ENCODE measurements at places on chromosomes 2 and 18.

DNA sequence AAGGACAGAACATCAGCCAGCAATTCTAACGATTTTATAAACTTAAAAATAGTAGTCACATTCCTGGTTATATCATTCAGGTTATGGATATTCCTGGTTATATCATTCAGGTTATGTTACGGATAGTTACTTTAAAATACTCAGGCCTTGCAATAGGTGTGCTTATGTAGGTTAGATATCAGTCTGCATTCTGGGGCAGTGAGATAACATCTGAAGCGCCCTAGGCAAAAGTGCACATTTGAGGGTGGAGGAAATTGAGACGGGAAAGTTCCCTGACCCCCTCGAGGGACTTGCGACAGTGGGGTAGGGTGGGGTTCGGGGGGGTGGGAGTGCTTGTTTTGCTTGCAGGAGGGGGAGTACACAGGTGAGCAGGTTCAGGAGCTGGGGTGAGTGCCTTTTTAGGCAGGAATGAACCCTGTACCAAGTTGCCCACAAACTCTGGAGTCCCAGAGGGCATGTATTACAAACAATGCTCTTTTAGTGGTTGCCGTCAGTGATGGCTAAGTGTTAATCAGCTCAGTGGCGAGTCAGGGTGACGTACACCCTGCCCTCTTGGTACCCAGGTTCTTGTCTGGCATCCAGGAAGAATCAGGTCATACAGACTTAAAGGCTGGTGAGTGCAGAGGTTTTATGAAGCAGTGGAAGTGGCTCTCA is 31.8 kb downstream of the CREG2 start:
- DNase-seq = no peak

DNA sequence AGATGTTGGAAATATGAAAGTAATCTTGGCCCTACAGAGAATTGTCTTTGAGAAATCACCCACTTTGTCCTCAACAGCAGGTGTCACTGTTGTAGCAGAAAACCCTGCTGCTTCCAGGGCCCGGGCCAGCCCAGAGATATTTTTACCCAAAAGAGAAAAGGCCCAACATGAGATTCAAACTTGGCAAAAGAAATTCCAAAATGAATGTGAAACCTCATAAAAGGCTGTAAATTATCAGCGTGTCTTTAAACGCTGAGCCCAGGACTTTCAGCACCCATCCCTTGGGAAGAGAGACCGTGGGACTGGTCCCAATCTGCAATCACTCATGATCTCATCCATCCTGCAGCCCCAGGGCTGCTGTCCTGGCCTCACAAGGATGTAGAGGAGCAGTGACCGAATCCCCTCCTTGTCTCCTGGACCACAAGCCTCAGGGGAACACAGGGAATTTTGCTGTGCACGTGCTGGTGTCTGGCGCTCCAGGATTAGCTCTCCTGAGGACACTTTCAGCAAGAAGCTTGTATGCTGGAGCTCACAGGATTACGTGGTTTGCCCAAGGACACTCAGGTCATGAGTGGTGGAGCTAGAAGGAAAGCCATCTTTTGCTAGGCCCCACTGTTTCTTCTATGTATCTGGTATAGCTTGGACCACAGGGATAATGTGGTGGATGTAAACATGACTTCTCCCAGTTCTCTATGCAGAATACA is 202.1 kb downstream of the RNF144A start:
- DNase-seq = peak; percentile 21

DNA sequence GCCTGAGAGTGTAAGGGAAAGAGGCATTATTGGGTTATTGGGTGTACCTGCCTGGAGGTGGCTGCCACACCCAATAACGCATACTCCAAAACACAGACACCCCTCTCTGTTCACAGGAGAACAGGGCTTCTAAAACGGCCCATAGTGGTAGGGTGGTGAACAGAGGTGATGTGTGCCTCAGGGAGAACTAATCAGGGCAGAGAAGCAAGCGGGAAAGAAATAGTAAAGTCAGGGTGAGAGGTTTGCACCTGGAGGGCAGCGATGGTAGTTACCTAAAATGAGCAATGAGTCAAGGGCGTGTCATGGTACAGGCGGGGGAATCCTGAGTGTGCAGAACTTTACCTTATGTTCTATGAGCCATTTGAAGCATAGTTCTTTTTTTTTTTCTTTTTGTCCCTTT is 21.6 kb upstream of the VPS4B start:
- no peak for DNase-seq

DNA sequence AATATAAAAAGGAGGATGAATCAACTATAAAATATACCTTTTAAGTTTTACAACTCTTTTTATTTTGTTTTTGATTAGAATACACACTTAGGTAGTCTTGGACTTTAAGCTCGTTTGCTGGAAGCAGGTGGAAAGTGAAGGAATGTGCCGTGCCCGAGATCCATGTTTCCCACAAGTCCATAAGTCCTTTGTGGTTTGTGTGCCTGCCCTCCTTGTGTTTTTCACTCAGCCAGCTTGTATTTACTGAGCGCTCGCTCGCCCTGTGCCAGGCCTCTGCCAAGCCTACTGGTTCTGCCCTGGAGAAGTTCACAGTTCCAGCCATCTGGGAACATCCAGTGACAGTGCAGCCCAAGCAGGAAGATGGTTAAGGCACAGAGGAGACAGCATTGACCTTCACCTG is 142.6 kb downstream of the MGAT5 start:
- DNase-seq = no peak

GRCh38 chr2:225456619-225457260 is 57.2 kb downstream of the NYAP2 start:
- no peak for DNase-seq

- no peak for DNase-seq
Measured at GRCh38 chr2:105595536-105595935, 149.2 kb upstream of the NCK2 start.

GRCh38 chr2:30565851-30566358 is 118.9 kb downstream of the LCLAT1 start:
- DNase-seq = no peak

- DNase-seq = peak; percentile 92
Measured at GRCh38 chr2:143881246-143881645, 638.7 kb downstream of the ZEB2 start.

DNA sequence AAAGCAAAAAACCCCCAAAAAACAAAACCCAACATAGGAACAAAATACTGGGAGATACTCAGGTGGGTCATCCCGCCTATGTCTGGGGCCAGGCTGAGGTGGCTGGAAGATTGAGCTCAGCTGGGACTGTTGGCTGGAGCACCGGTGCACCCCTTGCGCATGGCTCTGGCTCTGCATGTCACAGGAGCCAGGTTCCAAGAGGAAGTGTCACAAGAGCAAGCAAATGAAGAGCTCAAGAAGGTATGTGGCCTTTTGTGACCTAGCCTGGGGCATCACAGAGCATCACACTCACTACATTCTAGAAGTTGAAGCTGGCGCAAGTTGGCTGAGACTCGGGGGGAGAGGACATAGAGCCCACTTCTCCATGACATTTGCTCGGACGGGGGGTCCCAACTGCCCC is 40.6 kb downstream of the PDCL3 start:
- no peak for DNase-seq

- no peak for DNase-seq
Measured at GRCh38 chr2:9282128-9283112, 75.8 kb downstream of the ASAP2 start.

DNA sequence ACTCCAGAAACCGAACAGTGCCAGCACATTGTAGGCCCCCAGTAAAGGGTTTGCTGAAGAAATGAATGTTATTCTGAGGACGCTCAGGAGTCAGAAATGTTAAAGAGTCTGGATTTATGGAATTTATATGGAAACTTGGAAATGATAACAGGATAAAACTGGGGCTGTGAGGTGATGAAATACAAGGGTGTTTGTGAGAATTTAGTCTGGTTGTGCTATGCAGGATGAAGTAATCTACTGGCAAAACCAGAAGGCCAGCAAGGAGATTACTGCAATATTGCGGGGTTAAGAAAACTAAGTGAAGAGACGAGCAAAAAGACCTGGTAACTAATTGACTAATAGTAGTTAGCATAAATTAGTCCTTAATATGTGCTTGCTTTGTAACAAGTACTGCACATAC is 467.8 kb downstream of the ZEB2 start:
- DNase-seq = no peak

- DNase-seq = no peak
Measured at GRCh38 chr2:28359222-28360057, 33.2 kb upstream of the FOSL2 start.

DNA sequence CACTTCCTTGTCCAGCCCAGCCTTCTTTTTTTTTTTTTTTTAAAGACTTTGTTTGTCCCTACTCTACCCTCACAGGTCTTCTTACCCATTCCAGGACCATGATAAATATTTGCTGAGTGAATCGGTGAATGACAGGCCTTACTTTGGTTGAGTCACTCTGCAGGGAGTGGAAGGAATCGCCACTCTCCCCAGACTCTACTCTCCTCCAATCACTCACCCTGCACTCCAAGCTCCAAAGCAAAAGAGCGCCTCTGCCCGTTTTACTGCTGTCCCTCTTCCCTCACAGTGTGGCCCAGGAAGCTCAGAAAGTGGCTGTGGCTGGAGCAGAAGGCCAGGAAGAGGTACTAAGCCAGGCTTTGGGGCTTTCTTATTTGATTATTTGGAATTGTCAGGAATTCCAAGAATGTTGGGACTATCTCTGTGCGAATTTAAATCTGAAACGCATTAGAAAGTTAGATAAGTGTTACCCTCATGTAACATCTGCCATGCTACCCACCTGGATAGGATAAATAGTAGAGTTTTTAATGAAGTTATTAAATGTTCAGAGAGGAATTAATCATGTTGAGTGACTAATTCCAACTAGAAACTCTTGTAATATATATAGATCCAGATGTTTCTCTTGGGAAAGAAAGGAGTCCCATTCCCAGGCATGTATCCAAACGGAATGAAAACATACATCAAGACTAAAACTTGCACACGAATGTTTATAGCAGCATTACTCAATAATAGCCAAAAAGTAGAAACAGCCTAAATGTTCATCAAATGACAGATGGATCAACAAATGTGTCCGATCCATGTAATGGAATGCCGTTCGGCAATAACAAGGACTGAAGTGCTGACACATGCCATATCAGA is 43.0 kb upstream of the CHMP1B start:
- DNase-seq = no peak

- DNase-seq = no peak
Measured at GRCh38 chr18:55650363-55650870, 62.4 kb upstream of the TCF4 start.

GRCh38 chr2:239257511-239257937 is 143.3 kb downstream of the HDAC4 start:
- DNase-seq = no peak

DNA sequence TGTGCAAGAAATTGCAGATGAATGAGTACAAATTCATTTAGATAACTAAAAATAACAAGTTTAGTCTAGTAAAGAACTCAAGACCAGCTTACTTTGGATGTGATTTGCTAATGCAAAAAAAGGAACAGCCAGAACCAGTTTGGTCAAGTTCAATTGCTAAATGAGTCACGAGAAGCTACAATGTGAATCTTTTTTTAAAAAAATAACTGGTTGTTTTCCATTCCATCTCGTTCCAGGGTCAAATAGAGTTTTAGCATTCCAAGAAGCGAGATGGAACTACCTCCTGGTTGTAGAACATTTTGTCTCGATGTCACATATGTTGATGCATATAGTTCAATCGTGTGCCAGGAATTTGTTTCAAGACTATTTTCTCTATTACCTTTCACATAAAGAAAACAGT is 65.0 kb upstream of the IKZF2 start:
- no peak for DNase-seq

- no peak for DNase-seq
Measured at GRCh38 chr2:238582159-238582558, 155.4 kb downstream of the ASB1 start.

Data from NCI-H524 treated with DMSO at 0.1 percent for 48 hours (cell line).